Neural progenitor cell (in vitro differentiated cells): ENCODE measurements at places on chromosomes 1 and 21. TPM values are rescaled to one million over a fixed set of nuclear protein-coding genes. Genes with fewer than 3 reads are reported as not detected.

GRCh38 chr1:209850342-209850979, 22.7 kb downstream of the UTP25 start:
- DNase-seq, result peak; percentile 62
- H3K27me3 ChIP-seq, result no peaks in the 10 kb centered on the region
- peaks cover 8% of the 10 kb centered on the region for H3K36me3 ChIP-seq

DNA sequence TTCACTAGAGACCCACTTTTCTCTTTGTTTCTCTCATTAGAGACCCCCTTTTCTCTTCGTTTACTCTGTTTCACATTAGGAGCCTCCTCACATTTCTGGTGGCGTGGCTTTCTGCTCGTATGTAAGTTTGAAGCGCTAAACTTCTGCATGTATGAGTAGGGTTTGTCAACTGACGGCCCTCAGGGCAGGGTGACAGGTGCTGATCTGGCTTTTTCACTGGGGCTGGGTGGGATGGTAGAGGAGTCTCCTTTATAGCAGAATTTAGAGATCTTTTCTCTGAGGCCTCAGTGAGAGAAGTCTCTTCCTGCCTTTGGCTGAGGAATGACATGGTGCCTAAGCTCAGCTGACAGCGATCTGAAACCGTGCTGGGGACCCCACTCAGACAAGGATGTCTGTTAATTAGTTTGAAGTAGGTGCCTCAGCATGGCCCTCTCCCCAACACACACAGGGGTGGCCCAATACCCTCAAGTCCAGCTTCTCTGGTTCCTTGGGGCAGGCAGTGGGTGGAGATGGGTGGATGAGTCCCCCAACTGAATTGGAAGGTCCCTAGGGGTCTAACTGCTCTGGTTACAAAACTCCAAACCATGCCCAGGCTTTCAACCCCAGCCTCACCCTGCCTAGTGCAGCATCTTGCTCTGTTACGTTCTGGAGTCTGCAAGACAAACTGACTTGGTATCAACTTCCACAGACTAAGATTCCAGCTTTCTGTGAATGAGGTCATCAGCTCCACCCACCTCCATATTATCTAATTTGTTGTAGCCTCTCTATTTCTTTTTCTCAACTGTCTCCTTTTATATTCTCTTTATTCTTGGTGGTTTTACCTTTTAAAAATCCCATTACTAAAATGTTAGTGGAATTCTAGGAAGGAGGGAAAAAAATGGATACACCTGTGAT, 3.2 kb downstream of the SLC1A7 start:
- no peak overlapping the region for H3K27ac ChIP-seq
- no peaks in the 10 kb centered on the region for H3K27me3 ChIP-seq
- DNase-seq, result no peak
- peaks cover 3% of the 10 kb centered on the region for H3K36me3 ChIP-seq
- H3K4me3 ChIP-seq, result no peak overlapping the region

The NR5A2 gene
- 0.12 TPM in 1 of 2 replicates, not detected in the other for total RNA-seq

DNA sequence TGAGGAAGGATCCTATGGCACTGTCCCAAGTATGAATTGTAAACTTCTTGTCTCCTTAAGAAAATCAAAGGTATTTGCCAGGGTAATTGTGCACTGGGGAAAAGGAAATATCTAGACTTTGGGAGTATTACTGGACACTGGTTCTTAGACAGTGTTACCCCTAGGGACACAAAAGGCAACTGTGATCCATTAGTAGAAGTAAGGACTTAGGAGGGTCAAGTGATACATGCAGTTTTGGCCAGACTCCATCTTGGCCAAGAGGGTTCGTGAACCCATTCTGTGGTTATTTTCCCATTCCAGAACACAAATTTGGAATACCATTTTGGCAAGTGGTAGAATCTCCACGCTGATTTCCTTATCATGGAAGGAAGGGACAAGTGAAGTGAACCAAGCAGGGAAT, 98.1 kb downstream of the TM2D1 start:
- no peak overlapping the region for H3K4me3 ChIP-seq
- H3K4me1 ChIP-seq, result no peaks in the 10 kb centered on the region
- no peak overlapping the region for H3K27ac ChIP-seq
- no peaks in the 10 kb centered on the region for H3K27me3 ChIP-seq
- DNase-seq, result no peak

DNA sequence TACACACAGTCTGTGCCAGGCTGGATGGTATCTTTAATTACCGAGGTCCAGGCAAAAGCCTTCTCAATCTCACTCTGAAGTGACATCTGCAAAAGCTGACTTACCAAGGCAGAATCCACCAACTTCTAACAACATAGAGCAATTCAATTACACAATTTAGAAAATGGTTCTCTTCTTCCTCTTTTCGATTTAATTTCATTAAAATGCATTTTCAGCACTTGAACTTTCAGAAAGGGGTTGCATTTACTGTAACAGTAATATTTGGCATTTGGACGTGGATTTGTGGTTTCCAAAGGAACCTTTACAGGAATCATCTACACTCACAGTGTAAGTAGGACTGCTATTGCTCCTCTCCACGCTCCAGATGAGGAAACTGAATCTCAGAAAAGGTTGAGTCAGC, 53.3 kb downstream of the ERO1B start:
- no peak for DNase-seq
- no peaks in the 10 kb centered on the region for H3K36me3 ChIP-seq
- no peaks in the 10 kb centered on the region for H3K4me1 ChIP-seq
- no peak overlapping the region for H3K27ac ChIP-seq
- no peaks in the 10 kb centered on the region for H3K27me3 ChIP-seq

DNA sequence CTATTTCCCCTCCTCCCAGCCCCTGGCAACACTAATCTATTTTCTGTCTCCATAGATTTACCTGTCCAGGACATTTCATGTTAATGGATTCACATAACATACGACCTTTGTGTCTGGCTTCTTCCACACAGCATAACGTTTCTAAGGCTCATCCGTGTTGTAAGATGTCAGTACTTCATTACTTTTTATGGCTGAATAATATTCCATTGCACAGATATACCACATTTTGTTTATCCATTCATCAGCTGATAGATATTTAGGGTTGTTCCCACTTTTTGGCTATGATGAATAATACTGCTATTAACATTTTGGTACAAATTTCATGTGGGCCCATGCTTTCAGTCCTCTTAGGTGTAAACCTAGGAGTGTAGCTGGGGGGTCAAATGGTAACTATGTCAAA, 38.2 kb downstream of the GLIS1 start:
- peaks cover 6% of the 10 kb centered on the region for H3K4me1 ChIP-seq
- no peaks in the 10 kb centered on the region for H3K36me3 ChIP-seq
- DNase-seq, result no peak
- peaks cover 7% of the 10 kb centered on the region for H3K27me3 ChIP-seq

GRCh38 chr1:24745711-24746413, 615 bp downstream of the CLIC4 start:
- DNase-seq, result peak; percentile 63
- no peaks in the 10 kb centered on the region for H3K27me3 ChIP-seq
- H3K4me3 ChIP-seq, result peak overlapping the region; percentile 99
- H3K27ac ChIP-seq, result peak overlapping the region; percentile 66
- H3K36me3 ChIP-seq, result no peaks in the 10 kb centered on the region

DNA sequence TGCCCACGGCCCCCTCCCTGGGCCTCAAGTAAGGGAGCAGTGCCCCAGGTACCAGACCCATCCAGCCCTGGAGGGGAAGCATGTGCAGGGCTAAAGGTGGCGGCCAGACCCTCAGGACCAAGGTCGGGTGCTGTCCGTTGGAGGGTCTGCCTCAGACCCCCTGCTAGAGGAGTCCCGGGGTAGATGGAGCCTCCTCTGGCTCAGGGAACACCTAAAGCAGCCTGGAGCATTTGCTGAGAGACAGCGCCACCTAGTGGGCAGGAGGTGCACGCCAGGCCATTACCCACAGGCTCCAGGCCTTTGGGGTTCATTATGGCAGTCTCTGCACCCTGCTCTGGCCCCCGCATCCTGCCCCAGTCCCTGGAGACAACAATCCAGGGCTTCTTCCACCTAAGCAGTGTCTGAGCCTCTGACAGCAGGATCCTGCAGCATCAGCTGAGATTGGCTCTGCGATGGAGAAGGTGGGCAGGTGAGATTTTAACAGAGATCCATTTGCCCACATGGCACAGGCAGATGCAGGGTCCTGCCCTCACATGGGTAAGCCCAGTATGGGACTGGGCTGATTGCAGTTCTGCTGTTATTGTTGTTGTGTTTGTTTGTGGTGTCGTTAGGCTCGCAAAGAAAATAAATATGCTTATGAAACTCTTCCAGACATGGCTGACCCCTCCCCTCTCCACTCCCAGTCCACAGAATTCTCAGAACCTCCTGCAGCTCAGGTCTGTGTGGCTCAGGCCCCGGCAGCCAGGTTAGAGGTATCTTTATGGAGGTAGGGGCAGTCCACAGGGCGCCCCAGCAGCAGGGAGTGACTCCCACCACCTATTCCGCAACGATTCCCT, 42.4 kb downstream of the CTNNBIP1 start:
- DNase-seq, result peak; percentile 84
- H3K27me3 ChIP-seq, result no peaks in the 10 kb centered on the region
- no peak overlapping the region for H3K27ac ChIP-seq
- H3K36me3 ChIP-seq, result no peaks in the 10 kb centered on the region
- H3K4me3 ChIP-seq, result no peak overlapping the region

The EVI5 gene
- 13.7 TPM in 2 replicates for total RNA-seq

- H3K4me3 ChIP-seq, result no peak overlapping the region
- H3K27ac ChIP-seq, result no peak overlapping the region
- H3K4me1 ChIP-seq, result peaks cover 8% of the 10 kb centered on the region
- DNase-seq, result peak; percentile 38
Measured at GRCh38 chr1:201069636-201070035, 42.6 kb downstream of the CACNA1S start.

DNA sequence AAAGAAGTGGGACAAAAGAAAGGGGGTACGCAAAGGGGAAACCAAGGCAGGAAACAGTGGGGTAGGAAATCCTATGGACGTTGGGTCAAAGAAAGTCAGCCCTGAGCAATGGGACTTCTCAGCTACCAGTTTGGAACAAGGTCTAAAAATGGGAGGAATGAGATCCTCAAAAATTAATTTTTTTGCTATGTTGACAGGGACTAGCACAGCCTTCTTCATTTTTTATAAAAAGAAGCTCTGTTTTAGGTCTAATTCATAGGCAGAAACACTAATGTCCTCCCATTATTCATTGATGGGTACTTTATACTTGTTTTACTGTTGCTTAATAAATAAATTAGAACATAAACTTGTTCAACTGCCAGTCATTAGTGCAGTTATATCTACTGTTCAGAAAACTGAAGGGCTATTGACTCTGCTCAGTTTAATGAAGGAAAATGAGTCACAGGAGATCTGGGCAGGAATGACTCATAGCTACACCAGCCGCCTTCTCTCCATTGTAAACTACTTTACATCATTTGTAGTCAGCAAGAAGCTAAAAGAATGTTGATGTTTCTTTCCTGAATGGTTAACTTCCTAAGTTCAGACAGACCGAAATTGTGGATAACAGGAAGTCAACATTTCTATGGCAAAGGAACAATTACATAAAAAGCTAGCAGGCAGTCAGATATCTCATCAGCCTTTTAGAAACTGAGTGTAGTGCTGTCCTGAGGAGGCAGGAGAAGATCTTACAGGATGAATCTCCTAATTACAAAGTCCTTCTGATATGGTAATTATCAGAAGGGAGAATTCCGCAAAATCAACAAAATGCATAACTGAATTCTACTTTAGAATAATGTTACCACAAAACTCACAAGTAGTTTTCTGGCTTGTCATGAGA, 356.4 kb upstream of the PKN2 start:
- H3K27ac ChIP-seq, result no peak overlapping the region

DNA sequence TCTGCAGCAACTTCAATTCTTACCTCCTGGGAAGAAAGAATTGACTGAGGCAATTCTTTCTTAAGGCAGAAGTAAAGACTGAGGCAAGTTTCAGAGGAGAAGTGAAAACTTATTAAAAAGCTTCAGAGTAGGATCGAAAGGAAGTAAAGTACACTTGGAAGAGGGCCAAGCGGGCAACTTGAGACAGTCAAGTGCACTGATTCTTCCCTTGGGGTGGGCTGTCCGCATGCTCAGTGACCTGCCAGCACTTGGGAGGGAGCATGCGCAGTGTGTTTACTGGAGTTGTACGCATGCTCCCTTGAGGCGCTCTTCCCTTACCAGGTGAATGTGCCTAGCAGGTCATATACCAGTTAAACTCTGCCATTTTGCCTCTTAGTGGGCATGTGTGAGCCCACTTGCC, 55.3 kb upstream of the NBPF3 start:
- no peak overlapping the region for H3K27ac ChIP-seq
- H3K36me3 ChIP-seq, result no peaks in the 10 kb centered on the region
- no peak overlapping the region for H3K4me3 ChIP-seq
- no peaks in the 10 kb centered on the region for H3K4me1 ChIP-seq
- no peak for DNase-seq

The CELA3B gene
- not detected in 2 replicates for total RNA-seq

DNA sequence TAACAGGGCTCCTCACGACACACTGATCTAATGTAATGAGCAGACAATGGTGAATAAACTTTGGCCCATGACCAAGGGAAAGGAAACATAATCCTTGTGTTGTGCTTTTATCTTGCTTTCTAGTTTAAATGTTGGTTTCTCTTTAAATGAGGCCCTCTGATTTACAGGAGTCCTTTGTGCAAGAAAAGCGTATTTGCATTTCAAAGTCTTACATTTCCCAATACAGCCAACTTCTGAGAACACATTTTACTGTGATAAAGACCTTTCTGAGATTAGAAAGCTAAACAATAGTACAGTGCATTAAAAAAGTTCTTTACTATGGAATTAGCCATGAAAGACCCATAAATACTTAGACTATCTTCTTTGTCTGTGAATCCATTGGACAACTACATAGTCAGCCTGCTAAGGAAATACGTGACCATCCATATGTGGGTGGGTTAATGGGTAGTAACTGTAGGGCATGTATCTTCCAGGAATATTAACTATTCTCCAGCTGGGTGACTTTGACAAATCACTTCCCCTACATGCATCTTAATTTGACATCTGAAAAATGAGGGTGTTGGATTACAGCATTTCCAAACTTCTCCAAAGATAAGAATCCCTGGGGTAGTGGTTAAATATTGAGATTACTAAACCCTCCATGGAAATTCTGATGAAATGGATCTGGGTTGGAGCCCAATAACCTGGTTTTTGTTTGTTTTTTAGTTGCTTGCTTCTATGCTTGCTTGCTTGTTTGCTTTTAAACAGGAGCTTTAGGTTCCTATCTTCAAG, 50.3 kb upstream of the USP1 start:
- H3K4me1 ChIP-seq, result peaks cover 24% of the 10 kb centered on the region
- no peak overlapping the region for H3K4me3 ChIP-seq
- no peaks in the 10 kb centered on the region for H3K27me3 ChIP-seq
- H3K27ac ChIP-seq, result no peak overlapping the region

DNA sequence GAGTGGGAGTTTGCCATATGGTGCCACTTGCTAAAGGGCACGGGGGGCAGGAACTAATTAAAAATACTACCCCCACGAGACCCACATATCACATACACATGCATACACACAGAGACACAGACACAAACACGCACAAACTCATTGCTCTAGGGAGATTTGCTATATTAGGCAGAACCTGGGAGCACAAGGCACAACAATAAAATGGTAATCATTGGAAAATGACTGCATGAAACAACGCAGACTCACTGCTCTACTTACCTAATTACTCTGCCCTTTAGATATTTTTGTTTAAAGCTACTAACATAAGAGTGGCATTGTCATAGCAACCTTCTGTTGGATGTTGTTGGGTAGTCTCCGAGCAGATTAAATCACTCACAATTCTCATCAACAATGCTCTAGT, 20.3 kb upstream of the RGS4 start:
- H3K27ac ChIP-seq, result no peak overlapping the region
- H3K27me3 ChIP-seq, result no peaks in the 10 kb centered on the region
